ENCODE measurements at places on chromosomes 1 and 21.
A peak's percentile ranks its signal among the peaks of the same experiment; 100 is the strongest.

DNA sequence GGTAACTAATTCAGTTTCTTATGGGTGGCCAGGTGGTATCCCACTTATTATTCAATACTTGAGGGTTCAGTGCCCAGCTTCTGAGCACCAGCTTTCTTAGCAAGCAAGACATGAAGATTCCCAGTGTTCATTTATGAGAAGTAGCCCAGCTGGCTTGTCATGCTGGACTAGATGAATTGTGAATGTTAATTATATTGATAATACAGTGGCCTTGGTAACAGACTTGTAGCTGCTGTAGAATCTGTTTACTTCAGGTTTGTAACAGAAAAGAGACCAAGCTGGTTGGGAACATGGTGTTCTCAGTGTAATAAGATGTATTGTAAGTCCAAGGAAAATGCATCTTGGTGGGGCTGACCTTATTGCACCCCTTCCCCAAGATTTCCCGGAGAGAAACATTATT, 10.1 kb downstream of the AHCYL1 start:
- no peak for DNase-seq

- no peak for DNase-seq
These were observed 2.4 kb downstream of the CCSAP start for GRCh38 chr1:229340496-229340895.

- DNase-seq: no peak
These were observed 499.1 kb upstream of the RUNX1 start for GRCh38 chr21:35547946-35548774.

- DNase-seq: no peak
These were observed 50.2 kb downstream of the KCNN3 start for GRCh38 chr1:154819628-154820590.

DNA sequence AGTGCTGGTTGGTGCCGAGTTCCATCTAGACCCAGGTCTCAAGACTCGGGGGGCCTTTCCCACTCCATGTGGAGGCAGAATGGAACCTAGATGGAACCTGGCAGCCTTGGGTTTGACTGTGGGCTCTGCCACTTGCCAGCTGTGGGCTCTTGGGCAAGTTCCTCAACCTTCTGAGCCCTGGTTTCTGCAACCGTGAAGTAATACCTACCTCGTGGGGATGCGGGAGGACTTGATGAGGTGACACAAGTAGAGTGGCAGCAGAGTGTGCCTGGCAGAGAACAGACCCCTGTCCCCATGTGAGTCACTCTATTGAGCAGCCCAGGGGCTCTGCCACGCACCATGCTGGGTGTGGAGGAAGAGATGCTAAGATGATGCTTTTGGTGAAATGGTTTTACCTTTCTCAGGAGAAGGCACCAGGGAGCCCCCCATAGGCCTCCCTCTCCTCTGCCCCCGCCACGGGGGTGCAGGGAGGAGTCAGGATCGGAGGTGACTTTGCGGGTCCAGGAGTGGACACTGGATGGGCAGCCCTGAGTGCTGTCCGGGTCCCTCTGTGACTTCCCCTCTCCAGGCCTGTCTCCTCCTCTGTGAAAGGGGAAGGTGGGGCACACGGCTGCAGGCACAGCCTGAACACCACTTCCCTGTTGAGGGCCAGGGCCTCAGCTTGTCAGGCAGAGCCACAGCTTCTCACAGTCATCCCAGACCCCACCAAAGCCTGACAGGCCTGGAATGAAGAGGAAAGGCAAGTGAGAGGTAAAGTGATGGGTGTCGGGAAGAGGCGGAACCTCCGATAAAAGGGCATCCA, 36.7 kb upstream of the EDN2 start:
- no peak for DNase-seq

GRCh38 chr21:27475363-27475955, 508.6 kb upstream of the ADAMTS5 start:
- DNase-seq: no peak

DNA sequence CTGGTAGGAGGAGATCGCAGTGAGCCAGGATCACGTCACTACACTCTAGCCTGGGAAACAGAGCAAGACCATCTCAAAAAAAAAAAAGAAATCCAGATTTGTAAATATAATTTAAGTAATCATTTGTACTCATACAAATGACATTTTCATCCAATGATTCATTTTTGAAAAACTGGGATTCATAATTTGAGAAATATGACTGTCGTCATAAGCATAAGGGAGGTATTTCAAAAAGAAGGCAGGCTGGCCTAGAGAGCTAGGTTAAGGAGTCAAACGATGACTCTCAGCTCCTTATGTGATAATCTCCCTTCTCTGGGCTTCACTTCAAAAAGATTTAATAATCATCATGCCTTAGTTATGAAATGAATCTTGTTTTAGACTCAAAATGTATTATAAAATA, 2.3 kb downstream of the GART start:
- DNase-seq: no peak

DNA sequence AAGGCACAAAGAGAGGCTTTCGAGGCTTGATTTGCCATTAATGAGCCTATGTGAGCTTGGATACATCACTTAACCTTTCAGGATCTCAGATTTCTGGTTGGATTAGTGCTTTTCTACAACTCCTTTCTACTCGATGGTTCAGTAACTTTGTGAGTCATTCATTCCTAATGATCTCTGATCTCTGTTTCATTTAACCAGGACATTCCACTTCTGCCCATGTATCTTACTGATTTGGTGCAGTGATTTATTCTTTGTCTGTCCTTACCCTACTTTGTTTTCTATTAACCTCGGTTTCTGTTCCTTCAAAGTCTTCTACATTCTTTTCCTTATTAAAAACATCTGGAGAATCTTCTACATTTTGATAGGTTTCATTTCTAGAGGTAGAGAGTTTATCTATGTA, 94.6 kb upstream of the ZBTB18 start:
- no peak for DNase-seq

GRCh38 chr1:221794079-221794670, 52.3 kb upstream of the DUSP10 start:
- DNase-seq: no peak

GRCh38 chr1:44405031-44405797, at the start of gene RNF220:
Gene RNF220 (plus strand): TSS chr1:44405255.
- DNase-seq: peak; percentile 50

DNA sequence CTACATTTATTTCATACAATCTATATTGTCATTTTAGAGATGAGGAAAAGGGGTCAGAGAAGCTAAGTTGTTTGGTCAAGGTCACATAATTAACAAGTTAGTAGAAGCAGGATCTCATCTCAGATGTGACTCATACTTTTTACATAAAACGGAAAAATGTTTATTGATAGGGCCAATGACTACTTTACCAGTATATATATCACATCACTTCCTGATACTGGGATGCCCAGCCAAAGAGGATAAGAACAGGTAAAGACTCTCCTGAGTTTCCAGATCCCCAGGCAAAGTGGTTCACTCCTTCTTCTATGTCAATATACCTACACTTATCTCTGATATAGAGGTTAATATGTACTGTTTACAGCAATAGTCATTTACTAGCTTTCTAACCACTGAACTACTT, 21.0 kb downstream of the YIPF1 start:
- DNase-seq: no peak

DNA sequence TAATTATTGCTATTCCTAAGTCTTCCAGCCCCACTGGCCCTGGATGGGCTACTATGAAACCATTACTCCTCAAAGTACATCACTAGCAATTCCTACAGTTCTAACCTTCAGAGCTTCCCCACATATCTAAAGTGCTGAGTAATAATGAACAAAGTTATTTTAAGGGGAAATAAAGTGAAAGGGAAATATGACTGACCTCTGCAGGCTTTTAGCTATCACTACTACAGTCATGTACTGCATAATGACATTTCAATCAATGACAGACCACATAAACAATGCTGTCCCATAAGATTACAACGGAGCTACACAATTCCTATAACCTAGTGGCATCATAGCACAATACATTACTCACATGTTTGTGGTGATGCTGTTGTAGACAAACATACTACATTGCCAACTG, 32.5 kb upstream of the ASPM start:
- DNase-seq: peak; percentile 55

- DNase-seq: no peak
These were observed 104.4 kb upstream of the SYT6 start for GRCh38 chr1:114258074-114258473.

GRCh38 chr1:92691925-92692324, 93.0 kb downstream of the EVI5 start:
- DNase-seq: no peak

DNA sequence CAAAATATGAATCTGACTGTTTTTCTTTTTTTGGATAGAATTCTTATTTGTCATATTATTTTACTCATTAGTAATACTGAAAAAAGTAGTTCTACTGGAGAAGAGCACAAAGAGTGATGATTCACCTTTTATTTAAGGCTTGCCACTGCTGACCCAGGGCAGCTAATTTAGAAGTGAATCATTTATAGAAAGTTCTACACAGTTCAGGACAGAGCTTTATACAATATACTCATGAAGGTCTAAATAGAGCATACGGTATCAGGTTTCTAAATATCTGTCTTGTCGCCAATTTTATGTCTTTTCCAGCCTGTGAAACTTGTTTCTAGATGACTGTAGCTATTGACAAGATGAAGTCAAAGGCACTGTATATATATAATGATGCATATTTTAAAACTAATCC, 25.0 kb downstream of the GIPC2 start:
- DNase-seq: peak; percentile 31

GRCh38 chr1:170711682-170712081, 47.8 kb downstream of the PRRX1 start:
- peak; percentile 66 for DNase-seq

DNA sequence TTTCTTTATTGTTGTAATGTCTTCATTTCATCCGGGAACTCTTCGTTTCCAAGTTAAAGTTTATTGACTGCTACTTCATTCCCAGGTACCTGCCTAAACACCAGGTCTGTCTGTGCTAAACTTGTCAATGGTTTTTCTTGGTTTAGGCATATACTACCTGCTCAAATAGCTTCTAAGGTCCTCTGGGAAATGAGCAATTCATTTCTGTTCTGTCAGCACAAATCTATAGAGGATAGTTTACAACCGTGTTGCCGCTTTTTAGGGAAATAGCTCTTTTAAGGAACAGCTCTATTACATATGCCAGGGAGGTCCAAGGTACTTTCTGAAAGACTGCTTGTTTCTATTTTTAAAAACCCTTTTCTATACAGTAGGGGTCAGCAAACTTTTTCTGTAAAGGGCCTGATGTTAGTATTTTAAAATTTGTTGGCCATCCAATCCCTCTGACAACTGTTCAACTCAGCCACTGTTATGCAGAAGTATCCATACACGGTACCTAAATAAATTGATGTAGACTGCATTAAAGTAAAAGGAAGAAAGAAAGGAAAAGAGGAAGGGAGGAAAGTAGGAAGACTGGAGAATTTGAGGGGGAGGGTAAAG, 222.7 kb upstream of the PTBP2 start:
- no peak for DNase-seq

- peak; percentile 27 for DNase-seq
These were observed 12.7 kb upstream of the C1orf167 start for GRCh38 chr1:11749203-11749689.

Measured in fibroblast of villous mesenchyme (primary cell).